ENCODE measurements at places on chromosomes 16 and 17. TPM values are rescaled to one million over a fixed set of nuclear protein-coding genes. Genes with fewer than 3 reads are reported as not detected.
A peak's percentile ranks its signal among the peaks of the same experiment; 100 is the strongest.

- no peak for DNase-seq
Observed at GRCh38 chr16:52773026-52773425, 226.1 kb upstream of the TOX3 start.

- DNase-seq, result no peak
Observed at GRCh38 chr17:79174905-79175856, 100.6 kb downstream of the ENGASE start.

- no peak for DNase-seq
Observed at GRCh38 chr17:1110541-1110861, 69.3 kb downstream of the ABR start.

DNA sequence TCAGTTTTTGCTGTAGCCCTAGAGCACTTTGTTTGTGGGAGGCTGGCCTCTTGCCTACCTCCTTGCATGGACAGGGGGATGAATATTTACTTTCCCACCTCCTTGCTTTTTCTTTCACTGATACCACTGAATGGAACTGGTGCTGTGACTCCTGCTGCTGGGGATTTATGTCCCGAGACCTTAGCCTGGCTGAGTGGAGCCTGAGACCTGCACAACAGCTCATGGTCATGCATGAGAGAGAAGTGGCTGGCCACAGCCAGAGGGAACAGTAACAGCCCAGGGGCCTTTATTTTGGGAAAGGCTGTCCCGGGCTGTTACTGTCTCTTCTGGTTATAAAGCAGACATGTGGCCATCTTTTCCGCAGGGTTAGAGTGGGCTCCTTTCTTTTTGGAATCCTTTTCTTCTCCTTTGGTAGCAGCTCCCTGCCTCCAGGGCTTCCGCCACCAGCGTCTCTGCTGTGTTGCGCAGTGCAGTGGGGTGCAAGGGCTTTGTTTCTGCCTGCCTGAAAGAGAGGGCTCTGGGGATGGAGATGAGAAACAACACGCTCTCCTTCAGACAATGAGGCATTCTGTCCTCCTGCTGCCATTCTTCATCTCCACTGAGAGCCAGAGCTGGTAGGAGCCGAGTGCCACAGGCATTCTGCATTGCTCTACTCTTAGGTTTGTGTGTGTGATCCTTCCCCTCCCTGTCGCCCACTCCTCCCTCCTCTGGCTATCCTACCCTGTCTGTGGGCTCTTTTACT is 14.5 kb downstream of the SNX11 start:
- DNase-seq, result no peak

DNA sequence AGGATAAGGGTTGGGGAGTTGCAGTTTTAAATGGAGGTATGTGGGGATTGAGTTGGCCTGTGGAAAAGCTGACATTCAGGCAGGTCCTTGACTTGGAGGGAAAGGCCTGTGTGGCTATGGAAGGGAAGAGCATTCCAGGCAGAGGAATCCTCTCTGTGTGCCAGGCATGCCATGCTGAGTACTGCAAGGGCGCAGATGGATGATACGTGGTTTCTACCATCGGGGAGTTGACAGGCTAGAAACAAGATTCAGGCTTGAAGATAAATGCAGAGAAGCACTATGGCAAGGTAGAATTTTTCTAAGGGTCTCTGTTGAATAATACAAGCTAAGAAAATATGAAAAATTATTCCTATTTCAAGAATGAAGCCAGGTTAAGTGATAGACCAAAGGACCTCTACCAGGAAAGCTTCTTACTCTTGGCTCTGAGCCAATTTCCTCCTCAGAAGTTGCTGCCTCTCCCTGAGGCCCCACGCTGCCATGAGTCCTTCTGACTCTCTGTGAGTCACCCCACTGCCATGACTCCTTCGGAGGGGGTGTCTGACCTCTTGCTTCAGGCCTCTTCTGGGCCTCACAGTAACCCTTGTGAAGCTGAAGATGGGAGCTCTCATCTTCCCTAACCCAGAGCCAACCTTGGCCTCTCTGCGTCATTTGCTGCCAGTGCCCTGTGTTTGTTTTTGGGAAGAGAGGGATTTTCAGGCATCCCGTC is 75.8 kb downstream of the WNT3 start:
- DNase-seq, result no peak

DNA sequence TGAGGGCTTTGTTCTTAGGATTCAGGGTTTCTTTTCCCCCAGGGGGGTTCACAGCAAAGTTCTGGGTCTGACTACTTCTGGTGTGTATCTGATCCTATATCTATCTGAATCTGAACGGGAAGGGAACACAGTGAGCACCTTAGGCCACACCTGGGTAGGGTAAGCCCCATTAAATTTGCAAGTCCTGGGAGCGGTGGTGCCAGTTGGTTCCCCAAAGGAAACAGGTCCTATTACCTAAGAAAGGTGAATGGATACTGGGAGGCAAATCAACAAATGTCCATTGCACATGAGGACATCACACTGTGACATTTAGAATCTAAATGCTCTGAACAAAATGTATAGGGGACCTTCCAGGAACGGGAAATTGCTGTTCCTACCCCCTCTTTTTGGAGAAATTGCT is 54.6 kb downstream of the BMERB1 start:
- no peak for DNase-seq

GRCh38 chr16:53370827-53371226 is 63.4 kb upstream of the RBL2 start:
- no peak for DNase-seq

- DNase-seq, result no peak
Observed at GRCh38 chr17:12127667-12128066, 107.0 kb downstream of the MAP2K4 start.

DNA sequence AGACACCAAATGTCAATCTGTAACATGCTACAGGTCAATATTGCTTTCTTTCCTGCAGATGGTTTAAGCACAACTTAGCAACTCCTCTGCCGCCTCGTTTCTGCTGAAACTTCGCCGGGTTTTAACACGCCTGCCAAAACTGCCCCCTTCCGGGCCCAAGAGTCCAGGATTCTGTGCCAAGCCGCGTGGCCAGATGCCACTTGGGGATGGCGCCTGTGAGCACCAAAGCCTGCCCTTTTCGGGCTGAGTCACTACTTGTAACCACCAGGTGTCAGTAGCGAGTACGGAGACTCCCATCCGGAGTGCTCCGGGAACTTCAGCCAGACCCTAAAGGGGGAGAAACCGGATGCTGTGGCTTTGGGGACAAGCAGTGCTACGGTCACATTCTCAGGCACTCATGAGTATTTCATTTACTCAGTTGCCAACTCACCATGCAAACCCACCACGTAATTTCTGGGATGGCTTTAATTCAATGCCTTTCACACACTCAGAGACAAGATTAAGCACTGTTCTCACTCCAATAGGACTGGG is 7.8 kb downstream of the PMP22 start:
- peak; percentile 78 for DNase-seq

- DNase-seq, result no peak
Observed at GRCh38 chr16:86791287-86792035, 213.1 kb downstream of the FOXL1 start.

DNA sequence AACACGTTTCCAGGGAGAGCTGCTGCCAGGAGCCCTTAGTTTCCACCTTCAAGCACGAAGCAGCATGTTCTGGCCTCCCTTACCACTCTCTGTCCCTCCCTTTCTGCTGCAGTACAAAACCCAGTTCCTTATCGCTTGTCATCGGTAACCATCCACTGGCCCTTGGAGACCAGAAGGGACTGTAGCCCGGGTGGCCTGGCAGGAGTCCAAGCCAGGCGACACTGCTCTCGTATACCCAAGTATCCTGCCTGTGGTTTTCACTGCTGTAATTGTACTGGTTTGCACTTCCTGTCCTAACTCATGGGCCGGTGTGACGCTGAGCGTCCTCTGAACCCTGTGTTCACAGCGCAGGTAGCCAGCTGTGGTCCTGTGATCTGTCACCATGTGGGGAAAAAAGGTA is 81.1 kb downstream of the MAF start:
- DNase-seq, result no peak

DNA sequence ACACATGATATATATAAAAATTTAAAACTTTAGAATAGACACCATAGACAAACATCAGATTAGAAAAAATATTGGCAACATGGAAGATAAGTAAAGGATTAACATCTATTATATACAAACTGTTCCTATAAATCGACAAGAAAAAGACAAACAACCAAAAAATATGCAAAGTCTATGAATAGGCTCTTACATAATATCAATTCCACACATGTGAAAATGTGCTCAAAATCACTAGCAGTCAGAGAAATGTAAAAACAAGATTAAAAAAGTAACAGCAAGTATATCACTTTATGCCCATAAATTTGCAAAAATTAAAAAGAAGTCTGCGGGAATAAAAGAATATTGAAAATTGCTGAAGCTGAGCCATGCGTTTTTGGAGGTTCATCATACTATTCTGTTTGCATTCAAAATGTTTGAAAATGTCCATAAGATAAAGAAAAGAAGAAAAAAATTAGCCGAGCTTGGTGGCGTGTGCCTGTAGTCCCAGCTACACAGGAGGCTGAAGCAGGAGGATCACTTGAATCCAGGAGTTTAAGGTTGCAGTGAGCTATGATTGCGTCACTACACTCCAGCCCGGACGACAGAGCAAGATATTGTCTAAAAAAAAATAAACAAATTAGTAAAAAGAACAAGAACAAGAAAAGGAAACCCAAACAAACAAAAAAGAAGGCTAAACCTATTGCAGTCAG is 11.2 kb upstream of the ERN2 start:
- DNase-seq, result no peak

DNA sequence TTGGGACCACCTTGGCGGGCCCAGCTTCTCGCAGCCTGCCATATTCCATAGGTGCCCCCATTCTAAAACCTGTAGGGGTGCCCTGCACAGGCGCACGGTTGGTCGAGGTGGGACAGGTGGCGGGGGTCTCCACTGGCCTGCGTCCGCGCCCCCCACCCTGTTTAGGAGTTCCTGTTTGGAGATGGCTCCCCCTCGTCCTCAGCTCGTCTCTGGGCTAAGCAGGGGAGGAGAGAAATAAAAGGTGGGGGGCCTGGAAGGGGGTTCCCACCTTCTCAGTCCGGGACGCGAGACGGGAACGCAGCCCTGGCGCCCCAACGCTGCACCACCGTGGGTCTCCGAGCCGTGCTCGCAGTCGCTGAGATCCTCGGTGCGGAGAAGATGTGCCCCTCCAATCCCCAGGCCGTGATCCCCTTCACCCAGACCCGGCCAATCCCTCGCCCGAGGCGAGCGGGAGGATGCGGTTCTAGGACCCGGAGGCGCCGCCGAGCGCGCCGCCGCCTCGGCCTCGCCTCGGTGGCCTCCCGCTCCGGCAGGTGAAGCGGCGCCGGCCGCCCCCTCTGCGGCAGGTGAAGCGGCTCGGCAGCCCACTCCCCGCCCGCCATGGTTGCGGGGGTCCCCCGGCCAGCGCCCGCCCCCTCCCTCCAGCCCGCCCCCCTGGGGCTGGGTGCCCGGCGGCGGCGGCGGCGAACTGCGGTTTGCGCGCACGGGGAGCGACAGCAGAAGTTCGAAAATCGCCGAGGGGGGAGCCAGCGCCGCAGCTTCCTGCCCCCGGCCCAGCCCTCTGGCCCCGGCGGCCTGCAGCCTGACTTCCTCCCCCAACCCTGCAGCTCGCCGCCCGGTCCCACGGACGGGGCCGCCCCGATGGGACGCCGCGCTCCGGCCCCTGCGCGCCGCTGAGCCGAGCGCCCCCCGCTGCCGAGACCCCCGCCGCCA is at the start of gene FMNL1:
FMNL1 (plus strand) TSS at position 805 of the 933 bp plus-strand sequence. CDS start 240 bp downstream, outside the sequence.
- peak; percentile 65 for DNase-seq

DNA sequence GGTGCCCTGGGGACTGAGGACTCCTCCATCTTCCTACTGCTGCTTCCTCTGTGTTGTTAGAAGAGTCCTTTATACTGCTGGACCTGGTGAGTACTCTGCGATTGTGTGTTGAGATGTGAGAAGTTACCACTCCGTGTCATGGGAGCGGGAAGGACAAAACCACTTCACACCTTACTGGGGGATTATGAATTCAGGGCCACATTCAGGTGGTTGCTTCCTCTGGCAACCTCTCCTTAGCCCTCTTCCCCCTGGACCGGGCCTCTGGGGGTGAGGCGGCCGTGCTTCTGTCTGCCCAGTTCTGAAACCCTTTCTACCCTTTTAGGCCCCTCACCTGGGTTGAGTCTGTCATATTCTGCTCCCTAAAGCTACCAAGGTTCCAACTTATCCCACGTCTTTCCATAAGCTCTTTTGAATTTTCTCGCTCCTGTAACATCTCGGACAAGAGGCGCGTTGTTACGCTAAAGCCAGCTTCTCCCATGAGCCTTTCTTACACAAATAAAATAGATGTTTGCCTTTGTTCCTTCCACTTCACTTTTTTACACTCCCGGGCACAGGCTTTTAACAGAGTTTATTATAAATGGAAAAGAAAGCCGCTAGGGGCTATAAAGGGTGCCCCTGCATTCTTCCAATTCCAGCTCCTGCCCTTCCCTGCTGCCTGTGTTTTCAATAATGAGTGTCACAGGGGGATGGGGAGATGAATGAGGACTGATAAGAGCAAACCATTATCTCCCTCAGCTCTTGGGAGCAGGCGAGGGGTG is 20.7 kb upstream of the CDH13 start:
- DNase-seq, result no peak

GRCh38 chr16:73056448-73056847 is 8.5 kb upstream of the ZFHX3 start:
- DNase-seq, result no peak

GRCh38 chr17:45868276-45868675 is 23.6 kb downstream of the SPPL2C start:
- no peak for DNase-seq

DNA sequence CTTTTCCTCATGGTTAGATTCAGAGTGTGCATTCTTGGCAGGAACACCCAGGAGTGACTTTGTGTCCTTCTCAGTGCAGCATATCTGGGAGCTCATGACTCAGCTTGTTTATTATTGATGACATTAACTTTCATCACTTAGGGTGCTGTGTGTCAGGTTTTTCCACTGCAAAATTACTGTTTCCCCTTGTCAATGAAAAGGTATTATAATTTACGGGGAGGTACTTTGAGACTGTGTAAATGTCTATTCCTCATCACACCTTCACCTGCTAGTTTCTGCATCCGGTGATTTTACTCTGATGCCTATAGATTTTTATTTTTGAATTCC is 50.5 kb downstream of the WWP2 start:
- no peak for DNase-seq

- no peak for DNase-seq
Observed at GRCh38 chr16:15677447-15677846, 27.4 kb downstream of the NDE1 start.

IGSF6 gene
- not detected for total RNA-seq

TIMP2 gene
- 36.9 TPM for total RNA-seq

MRPL12 gene
- total RNA-seq, result 139 TPM

MYO15A gene
- total RNA-seq, result 4.5 TPM

PALB2 gene
- 32.1 TPM for total RNA-seq

CASKIN1 gene
- 9.4 TPM for total RNA-seq

STX8 gene
- total RNA-seq, result 52.8 TPM

STH gene
- total RNA-seq, result not detected
